Stimulated activated CD8-positive, alpha-beta memory T cell treated with anti-CD3 and anti-CD28 coated beads, Interleukin-7, amount 100 ng/mL, for 1 hour (primary cell): ENCODE measurements at places on chromosomes 11 and 22.

DNA sequence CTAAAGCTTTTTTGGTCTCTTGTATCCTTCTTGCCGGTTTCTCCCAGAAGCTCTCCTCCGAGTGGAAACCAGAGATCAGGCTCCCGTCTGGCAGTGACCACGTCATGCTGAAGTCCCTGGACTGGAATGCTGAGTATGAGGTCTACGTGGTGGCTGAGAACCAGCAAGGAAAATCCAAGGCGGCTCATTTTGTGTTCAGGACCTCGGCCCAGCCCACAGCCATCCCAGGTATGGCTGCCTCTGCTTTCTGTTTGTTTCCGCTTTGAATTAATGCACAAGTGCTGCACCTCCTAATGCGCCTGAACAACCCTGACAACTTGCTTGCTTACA lies 54.3 kb upstream of the TTC12 start:
- no peak for DNase-seq

GRCh38 chr11:123338266-123338800 lies 91.7 kb upstream of the GRAMD1B start:
- no peak for DNase-seq

DNA sequence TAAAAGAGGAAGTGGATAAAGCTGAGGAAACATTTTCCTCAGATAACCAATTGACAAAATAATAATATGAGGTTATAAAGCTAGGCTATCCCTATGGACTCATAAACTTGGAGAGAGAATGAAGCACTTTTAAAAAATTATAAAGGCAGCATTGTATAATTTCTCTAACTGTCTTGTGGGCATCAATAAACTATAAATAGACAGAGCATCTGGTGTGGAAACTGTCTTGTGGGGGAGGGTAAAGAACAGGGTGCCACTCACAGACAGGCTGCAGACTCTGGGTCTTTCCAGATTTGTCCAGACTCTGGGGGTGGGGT lies 333.5 kb downstream of the BUD13 start:
- DNase-seq = no peak

GRCh38 chr11:11430431-11430830 lies 77.4 kb upstream of the CSNK2A3 start:
- DNase-seq = no peak

GRCh38 chr11:115345361-115345760 lies 158.9 kb downstream of the CADM1 start:
- no peak for DNase-seq

DNA sequence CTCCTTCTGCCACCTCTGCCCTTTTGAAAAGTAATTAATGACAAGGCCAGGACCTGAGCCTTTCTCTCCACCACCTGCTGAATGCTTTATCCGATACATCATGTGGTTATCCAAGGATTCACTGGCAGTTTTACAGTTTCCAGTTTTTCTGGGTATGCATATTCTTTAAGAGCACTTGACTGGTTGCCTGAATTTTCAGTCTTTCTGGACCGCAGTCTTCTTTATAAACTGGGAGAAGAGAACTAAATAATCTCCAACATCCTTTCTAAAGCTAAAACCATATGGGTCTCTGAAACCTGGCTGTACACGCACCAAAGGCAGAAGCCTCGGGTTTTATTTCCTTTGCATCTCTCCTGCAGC lies 65.1 kb downstream of the BTG4 start:
- no peak for DNase-seq

- no peak for DNase-seq
Measured at GRCh38 chr22:35631597-35631996, 14.5 kb upstream of the MB start.

DNA sequence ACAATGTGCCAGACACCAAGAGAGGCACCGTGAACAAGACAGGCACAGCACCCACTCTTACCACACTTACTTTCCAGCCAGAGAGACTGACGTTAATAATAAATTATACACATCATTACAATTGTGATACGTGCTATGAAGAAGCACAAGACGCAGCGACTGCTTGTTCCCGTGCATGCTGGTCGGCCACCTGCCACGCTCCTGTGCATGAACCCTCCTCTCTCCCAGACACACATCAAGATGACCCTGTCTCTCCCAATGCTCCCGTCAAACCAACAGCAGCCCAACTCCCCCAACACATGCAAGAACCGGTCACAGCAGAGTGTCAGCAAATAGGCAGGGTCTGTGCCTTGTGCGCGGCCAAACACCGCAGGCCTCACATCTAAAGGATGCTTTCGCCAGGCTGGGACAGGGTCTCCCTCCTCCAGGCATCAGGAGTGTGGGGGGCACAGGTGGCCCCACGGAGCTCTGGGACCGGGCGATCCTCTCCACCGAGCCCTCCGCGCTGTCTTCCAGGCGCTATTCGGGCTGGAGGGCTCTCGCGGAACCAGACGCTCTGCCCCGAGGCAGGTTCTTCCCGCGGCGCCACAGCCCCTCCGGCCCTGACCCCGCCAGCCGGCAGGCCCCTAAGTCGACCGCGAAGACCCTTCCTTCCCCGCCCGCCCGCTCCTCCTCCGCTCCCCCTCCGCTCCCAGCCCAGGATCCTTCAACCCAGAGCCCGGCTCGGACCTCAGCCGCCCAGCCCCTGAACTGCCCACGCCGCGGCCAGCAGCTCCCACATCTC lies 533 bp downstream of the SERGEF start:
- no peak for DNase-seq

DNA sequence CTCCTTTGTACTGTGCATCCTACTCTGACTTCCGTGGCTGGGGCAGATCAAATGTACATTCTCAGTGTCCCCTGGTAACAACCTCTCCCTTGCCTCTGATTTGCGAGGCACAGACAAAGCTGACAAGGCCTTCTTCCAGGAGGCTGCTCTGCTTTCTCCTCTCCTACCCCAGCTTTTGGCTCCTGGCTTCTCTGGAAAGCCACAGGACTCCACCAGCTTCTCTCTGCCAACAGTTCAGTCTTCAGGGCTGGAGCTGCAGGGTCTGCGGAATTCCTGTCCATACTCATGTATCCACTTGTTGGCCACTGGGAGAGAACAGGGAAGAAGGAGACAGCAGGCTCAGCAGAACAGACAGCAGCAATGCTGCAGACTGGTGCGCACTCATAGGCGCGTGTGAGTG lies 44.4 kb downstream of the P4HA3 start:
- no peak for DNase-seq

GRCh38 chr22:33699176-33699575 lies 221.1 kb downstream of the LARGE1 start:
- DNase-seq = no peak

DNA sequence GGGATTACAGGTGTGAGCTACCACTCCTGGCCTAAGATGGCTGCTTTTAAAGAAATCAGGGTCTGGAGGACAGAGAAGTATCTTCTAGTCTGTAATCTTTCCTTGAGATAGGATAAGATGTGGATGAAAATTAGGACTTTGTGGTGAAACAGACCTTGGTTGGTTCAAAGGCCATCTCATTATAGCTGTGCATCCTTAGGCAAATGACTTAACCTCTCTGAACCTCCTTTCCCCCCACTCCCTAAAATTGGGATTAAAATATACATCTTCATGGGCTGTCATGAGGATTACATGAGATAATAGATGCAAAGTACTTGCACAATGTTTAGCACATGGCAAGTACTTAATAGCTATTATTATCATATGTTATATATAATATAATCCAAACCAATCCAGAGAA lies 10.8 kb upstream of the E2F8 start:
- no peak for DNase-seq

DNA sequence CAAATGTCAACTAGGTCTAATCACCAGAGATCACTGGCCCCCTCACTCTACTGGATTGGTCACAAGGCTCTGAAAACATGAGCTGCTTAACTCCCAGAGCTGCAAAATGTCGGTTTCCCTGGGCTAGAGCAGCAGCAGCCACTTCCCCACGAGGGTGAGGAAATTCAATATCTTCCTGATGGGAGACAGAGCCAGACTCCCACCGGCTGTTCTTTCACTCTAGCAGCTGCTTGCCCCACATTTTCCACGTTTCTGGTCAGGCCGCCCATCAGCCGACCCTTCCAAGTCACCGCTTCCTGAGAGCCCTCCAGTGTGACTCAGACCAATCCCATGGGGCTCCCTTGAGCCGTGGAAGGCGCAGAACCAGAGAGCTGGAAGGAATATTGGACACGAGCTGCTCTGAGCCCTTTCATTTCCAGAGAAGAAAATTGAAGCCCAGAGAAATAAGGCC lies 227.0 kb downstream of the ADAMTS15 start:
- no peak for DNase-seq

GRCh38 chr22:20112623-20113511 lies 3.0 kb upstream of the RANBP1 start:
- DNase-seq = no peak

- DNase-seq = no peak
Measured at GRCh38 chr11:12069066-12069676, 41.2 kb upstream of the MICAL2 start.

- no peak for DNase-seq
Measured at GRCh38 chr22:29816539-29816938, 21.5 kb downstream of the ASCC2 start.

DNA sequence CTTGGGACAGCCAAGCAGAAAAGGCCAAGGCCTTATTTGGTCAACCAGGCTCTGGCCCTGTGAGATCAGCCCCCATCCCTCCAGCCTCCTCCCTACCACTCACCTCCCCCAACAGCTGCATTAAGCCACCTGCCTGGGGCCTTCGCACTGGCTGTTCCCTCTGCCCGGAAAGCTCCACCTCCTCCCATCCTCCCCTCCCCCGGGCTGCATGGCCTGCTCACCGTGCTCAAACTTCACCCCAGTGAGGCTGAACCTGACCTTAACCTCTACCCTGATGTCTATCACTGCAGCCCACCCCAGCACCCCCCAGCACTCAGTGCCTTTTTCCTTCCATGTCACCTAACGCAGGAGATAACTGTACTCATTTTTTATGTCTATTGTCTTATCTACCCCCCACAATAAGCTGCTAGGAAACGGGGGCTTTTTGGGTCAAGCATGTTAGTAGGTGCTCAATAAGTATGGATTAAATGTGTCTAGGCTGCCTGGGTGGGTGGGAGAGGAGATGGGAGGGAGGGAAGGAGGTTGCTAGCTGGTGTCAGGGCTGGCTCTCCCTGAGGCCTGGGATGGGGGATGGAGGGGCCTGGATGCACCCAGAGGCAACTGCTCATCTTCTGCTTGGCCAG lies 912 bp downstream of the PTPRCAP start:
- no peak for DNase-seq

DNA sequence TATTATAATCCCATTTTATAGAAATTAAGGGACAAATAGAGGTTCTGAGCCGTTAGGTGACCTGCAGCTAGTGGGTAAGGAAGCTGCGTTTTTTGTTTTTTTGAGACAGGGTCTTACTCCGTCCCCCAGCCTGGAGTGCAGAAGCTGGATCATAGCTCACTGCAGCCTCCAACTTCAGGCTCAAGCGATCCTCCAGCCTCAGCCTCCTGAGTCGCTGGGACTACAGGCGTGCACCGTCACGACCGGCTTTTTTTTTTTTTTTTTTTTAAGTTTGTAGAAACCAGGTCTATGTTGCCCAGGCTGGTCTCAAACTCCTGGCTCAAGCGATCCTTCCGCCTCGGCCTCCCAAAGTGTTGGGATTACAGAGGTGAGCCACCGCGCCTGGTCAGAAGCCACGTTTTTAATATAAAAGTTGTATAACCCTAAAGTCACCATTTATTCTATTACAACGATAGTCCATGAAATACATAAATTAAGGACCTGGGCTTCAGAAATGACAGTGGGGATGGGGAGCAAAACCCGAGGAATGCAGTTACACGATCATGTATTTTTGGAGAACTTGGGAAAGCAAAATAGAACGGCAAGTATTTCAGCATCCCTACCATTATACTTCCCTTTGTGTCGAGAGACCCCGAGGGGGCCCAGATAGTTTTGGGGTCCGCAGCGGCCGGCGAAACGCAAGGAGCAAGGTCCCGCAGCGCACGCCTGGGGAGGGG lies 638 bp downstream of the SAAL1 start:
- DNase-seq = no peak

GRCh38 chr11:112877581-112877980 lies 83.6 kb upstream of the NCAM1 start:
- no peak for DNase-seq

- DNase-seq = no peak
Measured at GRCh38 chr11:72974487-72975205, 160.4 kb downstream of the ATG16L2 start.

DNA sequence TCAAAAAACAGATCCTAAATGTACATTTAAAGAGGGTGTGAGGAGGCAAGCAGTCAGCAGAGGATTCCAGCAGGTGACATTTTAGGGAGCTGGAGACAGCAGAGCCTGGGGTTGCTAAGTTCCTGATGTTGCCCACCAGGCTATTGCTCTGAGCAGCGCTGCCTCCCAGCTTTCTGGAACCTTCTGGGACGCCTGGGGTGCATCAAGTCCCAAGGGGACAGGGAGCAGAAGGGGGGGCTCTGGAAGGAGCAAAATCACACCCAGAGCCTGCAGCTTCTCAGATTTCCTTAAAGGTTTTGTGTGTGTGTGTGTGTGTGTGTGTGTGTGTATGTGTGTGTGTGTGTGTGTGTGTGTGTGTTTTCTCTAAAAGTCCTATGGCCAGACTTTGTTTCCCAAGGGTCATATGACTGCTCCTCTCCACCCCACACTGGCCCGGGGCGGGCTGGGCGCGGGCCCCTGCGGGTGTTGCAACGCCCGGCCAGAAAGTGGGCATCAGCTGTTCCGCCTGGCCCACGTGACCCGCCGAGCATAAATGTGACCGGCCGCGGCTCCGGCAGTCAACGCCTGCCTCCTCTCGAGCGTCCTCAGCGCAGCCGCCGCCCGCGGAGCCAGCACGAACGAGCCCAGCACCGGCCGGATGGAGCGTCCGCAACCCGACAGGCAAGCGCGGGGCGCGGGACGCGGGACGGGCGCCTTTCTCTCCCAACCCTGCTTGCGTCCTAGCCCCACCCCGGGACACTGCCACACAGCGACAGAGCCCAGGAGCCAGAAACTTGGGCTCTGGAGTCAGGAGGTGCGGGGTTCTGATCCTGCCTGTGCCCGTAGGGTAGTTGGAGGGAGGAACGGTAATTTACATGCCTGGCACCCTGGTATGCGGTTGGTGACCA lies at the start of gene HMOX1:
Gene HMOX1 (plus strand): TSS at position 560 of the 887 bp plus-strand sequence. CDS start 78 bp downstream, at position 638.
- DNase-seq = peak; percentile 25

- DNase-seq = no peak
Measured at GRCh38 chr11:100753172-100753543, 66.1 kb downstream of the ARHGAP42 start.

GRCh38 chr11:73869332-73869949 lies 7.2 kb downstream of the COA4 start:
- no peak for DNase-seq

- DNase-seq = no peak
Measured at GRCh38 chr11:65323813-65324212, 9.1 kb downstream of the CDC42EP2 start.

DNA sequence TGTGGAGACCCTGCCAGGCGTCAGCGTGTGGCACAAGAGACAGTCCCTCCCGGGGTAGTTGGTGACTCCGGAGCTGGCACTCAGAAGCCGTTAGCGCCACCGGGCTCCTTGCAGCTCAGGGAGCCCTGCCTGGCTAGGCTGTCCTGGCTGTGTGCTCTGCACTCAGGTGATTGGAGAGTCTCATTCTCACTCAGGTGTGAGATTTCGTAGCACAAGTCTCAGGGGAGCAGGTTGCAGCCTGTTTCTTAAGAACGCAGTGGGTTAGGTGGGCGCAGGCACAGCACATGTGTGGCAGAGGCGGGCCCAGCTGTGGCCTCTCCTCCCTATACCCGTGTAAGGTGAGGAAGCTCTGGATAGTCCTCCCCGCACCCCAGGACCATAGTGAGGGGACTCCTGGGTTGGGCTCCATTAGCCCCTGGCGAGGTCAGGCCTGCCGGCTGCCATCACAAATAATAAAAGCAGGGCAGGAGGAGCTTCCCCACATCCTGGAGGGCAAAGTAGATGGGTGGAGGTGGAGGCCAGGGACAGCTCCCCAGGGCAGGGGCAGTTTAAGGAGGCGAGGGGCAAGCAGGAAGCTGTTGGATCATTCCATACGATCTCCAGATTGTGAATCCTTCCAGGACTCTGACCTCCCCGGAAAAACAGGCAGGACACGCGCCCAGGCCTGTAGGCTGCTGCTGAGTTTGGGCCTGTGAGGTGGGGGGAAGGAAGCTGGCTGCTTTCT lies 39.4 kb downstream of the SBF1 start:
- no peak for DNase-seq
